ENCODE measurements at places on chromosomes 1 and 21.

DNA sequence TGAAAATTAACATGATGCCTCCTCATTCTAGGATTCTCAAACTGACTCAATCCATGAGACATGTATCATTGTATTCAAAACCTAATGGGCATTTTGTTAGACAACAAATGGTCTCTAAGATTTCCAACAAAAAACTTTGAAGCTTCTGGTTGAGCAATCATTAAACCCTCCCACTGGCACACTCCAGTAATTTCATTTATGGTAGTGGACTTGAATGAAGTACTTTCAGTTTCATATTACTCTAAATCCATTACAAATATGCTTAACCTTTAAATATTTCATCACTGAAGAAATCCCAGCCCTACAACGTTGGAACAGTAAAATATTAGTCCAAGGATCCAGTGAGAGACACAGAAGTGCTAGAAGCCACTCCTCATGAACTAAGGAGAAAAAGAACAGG lies 43.5 kb downstream of the GBP6 start:
- no peak for DNase-seq

DNA sequence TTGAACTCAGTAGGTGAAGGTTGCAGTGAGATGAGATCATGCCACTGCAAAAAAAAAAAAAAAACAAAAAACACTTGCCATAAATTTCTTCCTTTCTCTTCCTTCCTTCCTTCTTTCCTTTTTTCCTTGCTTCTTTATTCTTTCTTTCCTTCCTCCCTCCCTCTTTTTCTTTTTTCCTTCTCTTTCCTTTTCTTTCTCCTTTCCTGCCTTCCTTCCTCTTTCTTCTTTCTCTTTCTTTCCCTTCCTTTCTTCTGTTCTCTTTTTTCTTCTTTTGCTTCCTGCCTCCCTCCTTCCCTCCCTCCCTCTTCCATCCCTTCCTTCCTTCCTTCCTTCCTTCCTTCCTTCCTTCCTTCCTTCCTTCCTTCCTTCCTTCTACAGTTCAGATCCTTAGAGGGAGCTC lies 71.2 kb downstream of the LYPLAL1 start:
- no peak for DNase-seq

DNA sequence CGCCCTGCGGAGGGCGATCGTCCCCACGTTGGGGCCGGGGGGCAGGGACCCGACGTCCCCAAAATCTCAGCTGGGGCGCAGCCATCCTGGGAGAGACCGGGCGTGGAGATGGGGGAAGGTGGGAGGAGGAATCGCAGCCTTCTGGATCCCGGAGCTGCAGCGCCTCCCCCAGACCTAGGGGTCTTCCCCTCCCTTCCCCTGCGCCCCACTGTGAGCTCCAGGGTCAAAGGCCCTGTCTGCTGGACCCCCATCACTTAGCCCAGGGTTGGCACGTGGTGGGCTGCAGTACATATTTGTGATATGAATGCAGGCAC lies 90.2 kb upstream of the VAMP3 start:
- DNase-seq: no peak

- no peak for DNase-seq
Observed at GRCh38 chr1:202090994-202091393, 31.7 kb upstream of the GPR37L1 start.

DNA sequence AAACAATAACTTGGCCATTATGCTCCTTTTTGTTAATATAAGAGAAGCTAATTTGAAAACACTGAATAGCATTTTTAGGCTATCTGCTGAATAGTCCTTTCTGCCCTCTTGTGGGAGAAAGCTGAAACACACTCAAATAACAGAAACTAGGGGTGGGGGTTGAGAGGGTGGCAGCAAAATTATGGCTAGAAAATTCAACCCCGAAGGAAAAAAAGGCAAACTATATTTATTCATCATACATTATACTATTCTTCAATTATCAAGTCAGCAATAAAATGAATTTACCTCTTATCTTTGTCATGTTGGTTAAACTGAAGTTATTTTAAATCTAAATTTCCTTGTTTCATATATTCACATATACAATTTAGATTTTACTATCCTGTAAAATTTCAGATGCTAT lies 255.9 kb downstream of the FAF1 start:
- no peak for DNase-seq

GRCh38 chr1:101221945-101222429 lies 14.8 kb upstream of the S1PR1 start:
- DNase-seq: no peak

DNA sequence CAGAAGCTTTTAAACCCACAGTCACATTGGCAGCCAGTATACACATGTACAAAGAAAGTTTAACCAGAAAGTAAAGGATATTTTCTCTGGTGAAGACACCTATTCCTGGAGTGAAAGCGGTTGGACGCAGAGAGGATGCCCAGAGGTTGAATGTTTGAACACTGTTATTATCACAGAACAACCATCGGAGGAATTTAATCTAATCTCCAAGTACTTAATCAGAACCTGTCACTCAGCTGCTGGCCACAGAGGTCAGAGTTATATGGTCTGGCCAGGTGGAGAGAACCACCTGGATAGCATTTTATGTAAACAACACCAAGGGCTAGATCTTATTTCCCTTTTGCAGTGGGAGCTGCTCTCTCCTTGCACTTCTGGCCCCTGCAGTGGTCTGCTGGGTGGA lies 29.4 kb downstream of the SPATA46 start:
- DNase-seq: no peak

Data from activated CD4-positive, CD25-positive, alpha-beta regulatory T cell (primary cell).